ENCODE measurements at places on chromosomes 11 and 22. TPM values are rescaled to one million over a fixed set of nuclear protein-coding genes. Genes with fewer than 3 reads are reported as not detected.

DNA sequence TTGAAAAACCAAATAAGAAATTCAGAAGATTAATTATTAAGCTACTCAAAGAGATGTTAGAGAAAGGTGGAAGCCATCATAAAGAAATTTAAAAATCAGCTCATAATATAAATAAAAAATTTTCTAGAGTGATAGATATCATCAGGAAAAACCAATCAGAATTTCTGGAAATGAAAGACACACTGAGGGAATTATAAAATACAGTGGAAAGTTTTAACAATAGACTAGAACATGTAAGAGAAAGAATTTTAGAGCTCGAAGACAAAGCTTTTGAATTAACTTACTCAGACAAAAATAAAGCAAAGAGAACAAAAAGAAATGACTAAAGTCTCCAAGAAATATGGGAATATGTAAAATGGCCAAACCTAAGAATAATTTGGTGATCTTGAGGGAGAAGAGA is 1926.9 kb upstream of the RAG2 start:
- DNase-seq = no peak

GRCh38 chr11:134364261-134364660 is 32.5 kb downstream of the GLB1L2 start:
- DNase-seq = no peak

DNA sequence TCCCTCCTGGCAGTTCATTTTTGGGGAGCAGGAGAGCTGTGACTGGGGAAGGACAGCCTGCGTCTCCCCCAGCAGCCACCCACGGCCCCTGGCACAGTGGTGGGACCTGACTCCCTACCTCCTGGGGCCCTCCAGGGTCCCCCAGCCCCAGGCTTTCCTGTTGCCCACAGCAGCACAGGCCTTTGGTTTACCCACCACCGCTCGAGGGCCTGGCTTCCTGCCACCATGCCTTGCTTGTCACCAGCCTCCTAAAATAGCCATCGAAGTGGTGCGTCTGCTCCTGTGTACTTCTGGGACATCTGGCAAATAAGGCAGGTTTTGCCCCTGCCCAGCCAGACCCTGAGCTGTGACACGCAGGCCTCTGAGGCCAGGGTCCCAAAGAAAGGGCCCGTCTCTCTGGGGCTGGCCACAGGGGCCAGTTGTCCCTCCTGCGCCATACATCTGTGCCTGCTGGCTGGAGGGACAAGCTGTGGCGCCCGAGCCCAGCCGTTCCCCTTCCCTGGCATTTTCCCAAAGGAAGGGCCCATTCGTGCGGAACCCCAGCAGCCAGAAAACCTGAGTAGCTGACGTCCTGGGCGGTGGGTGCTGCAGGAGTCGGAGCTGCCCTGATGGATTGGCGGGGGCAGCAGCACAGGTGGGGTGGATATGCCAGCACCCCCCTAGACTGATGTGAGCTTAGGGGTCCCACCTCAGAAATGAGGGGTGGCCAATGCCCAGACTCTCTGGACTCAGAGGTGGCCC is 14.6 kb downstream of the PHLDA2 start:
- peak; percentile 45 for DNase-seq

- no peak for DNase-seq
These were observed 181.5 kb downstream of the CADM1 start for GRCh38 chr11:115322553-115323203.

Gene BAIAP2L2
- 0.22 TPM for total RNA-seq

Gene CHEK1
- 16.5 TPM for total RNA-seq

Gene LBHD1
- total RNA-seq = 18.4 TPM

Measured in Karpas-422 (cell line).